ENCODE measurements at places on chromosomes 5 and 9. TPM values are rescaled to one million over a fixed set of nuclear protein-coding genes. Genes with fewer than 3 reads are reported as not detected.

Gene C9
- total RNA-seq: 1.4 TPM

Gene CRB2
- total RNA-seq: not detected

Gene TNC
- 34.2 TPM for total RNA-seq

Gene FOXD4L6
- under 0.01 TPM for total RNA-seq

Gene ADAMTS2
- total RNA-seq: 67.2 TPM

Gene TRIM36
- 0.12 TPM for total RNA-seq

Gene FCN2
- total RNA-seq: not detected

Gene SLC34A3
- total RNA-seq: not detected

Gene OR1Q1
- total RNA-seq: 0.08 TPM

Gene ZBTB26
- total RNA-seq: 1.8 TPM

Gene EIF4EBP3
- 0.90 TPM for total RNA-seq

Gene SLC12A2
- 50.6 TPM for total RNA-seq

Gene EIF4E1B
- total RNA-seq: not detected

Gene GBGT1
- 7.7 TPM for total RNA-seq

Gene MORN5
- not detected for total RNA-seq

Gene UAP1L1
- 12.9 TPM for total RNA-seq

Gene SMIM32
- total RNA-seq: not detected

Gene ROR2
- 29.1 TPM for total RNA-seq

Gene TAS2R1
- not detected for total RNA-seq

Gene TNIP1
- 66.5 TPM for total RNA-seq

Gene SLC1A3
- 33.9 TPM for total RNA-seq

Gene OTULINL
- total RNA-seq: 0.08 TPM

Gene GABRG2
- not detected for total RNA-seq

Gene TMEM232
- total RNA-seq: 4.6 TPM

Gene SCGB3A2
- total RNA-seq: not detected

Gene FAM240B
- not detected for total RNA-seq

Gene PTCH1
- total RNA-seq: 1.7 TPM

Gene GFRA3
- total RNA-seq: under 0.01 TPM

Gene AMBP
- 0.08 TPM for total RNA-seq

Gene SAXO1
- total RNA-seq: 0.08 TPM

Gene CCNI2
- total RNA-seq: not detected

Gene NEK6
- total RNA-seq: 225 TPM

Gene CCDC171
- 1.7 TPM for total RNA-seq

Gene NUDT12
- 10.3 TPM for total RNA-seq

Gene NR6A1
- total RNA-seq: 0.45 TPM

Gene ADAMTS6
- total RNA-seq: 51.0 TPM

Gene CAMK4
- total RNA-seq: 1.7 TPM

Gene RPL37
- 3,319 TPM for total RNA-seq

Gene GRM6
- not detected for total RNA-seq

Gene ZDHHC12
- total RNA-seq: 28.6 TPM

Gene TAL2
- total RNA-seq: not detected

Gene AIF1L
- 1.3 TPM for total RNA-seq

Gene FRRS1L
- under 0.01 TPM for total RNA-seq

Measured in smooth muscle cell of the coronary artery (primary cell).